Stimulated activated CD8-positive, alpha-beta memory T cell treated with anti-CD3 and anti-CD28 coated beads, Interleukin-7, amount 100 ng/mL, for 4 hours (primary cell): ENCODE measurements at places on chromosomes 7 and 10.

DNA sequence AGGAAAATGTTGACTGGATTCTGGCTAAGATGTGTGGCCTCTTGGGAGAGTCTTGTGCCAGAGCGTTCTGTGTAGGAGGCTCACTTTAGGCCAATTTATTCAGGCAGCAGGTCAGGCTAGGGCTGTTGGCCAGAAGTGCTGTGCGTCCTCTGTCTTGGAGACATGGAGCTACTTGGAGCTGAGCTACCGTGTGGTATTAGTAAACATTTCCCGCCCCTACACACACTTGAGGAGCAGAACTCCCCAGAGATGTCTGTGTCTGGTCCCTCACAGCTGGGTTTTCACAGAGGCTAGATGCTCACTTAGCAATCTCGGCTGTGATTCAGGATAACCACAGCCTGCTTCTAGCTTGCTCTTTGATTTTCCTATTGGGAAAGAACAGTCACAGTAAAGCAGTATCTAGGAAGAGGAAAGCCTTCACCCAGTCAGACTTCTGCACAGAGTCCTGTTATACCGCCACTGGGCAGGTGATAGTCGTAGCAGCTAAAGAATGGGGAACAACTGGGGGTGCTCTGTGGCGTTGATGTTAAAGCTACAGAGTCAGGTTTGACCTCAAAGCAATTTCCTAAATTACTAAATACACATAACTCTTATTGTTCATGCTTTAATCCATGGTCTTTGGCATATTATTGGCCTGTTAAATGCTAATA lies 86.7 kb downstream of the MDFIC start:
- no peak for DNase-seq

GRCh38 chr7:2602406-2603043 lies 29.3 kb upstream of the TTYH3 start:
- DNase-seq, result no peak

DNA sequence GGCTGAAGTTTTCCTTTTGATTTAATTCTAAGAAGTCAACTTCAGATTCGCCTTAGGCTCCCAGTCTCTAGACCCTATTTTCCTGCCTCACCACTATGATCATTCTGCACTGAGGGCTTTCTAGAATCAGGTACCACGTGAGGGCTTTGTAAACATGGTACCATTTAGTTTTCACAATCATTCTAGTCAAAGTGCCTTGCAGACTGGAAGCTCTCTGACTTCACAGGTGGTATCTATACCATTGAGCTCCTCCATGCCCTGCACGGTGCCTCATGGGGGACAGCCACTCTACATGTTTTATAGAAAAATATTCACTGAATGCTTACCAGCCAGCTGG lies 106.5 kb downstream of the ABLIM1 start:
- DNase-seq, result no peak

DNA sequence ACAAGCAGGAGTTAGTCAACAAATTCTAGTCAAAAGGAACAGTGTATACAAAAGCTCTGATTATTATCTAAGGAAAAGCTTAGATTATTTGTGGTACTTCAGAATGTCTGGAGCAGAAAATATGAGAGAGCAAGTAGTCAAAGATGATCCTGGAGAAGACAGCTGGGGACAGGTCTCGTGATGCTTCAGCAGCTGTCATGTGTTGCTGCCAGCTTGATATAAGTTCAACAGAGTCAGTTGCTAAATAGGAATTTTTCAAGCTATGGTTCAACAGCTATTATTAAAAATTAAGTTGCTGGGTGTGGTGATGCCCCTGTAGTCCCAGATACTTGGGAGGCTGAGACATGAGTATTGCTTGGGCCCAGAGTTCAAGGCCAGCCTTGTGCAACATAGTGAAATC lies 240.0 kb upstream of the RHOBTB1 start:
- no peak for DNase-seq

GRCh38 chr10:81696609-81697388 lies 178.2 kb upstream of the NRG3 start:
- DNase-seq, result no peak

GRCh38 chr10:62231371-62231770 lies 37.3 kb downstream of the RTKN2 start:
- DNase-seq, result no peak

- no peak for DNase-seq
Observed at GRCh38 chr10:114492351-114493037, 88.2 kb upstream of the AFAP1L2 start.

GRCh38 chr7:5692112-5692844 lies 89.2 kb downstream of the RNF216 start:
- no peak for DNase-seq

- no peak for DNase-seq
Observed at GRCh38 chr10:59242057-59242456, 65.6 kb downstream of the PHYHIPL start.

DNA sequence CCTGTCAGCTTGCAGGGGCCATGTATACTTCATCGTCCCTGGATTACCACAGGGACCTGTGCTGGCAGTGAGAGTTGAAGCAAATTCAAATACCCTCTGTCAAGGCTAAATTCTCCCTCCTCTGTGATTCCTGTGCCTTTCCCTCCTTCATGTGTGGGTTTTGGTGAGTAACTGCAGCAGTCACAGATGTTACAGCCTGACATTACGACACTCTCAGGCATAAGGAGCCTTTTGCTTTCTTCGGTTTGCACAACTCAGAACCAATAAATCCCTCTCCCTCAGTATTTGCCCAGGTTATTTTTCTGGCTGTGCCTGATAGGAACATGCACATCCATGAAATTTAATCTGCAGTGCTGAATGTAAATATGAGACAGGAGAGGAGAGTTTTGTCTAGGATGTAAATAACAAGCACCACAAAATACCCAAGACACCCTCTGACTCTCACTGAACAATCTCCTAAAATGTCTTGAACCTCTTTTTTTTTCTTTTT lies 997.2 kb upstream of the GHITM start:
- no peak for DNase-seq
